ENCODE measurements at places on chromosomes 2 and 18.
A peak's percentile ranks its signal among the peaks of the same experiment; 100 is the strongest.

DNA sequence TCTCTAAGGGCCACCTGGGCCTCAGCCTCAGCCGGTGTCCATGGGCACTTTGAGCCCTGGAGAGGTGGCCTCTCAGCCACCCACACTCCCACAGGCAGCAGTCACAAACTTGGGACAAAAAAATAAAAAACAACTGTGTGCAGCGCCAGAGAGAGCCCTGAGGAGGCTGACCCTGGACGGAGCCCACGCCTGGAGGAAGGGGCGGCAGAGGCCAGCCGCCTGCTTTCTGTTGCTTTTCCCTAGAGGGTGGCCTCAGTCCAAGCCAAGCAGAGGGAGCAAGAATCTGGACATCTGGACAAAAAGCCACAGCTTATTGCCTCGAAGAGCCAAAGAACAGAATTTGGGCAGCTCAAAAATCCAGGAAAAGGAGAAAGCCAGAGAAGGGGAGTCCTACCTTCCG, 43.3 kb upstream of the LDLRAD4 start:
- DNase-seq, result no peak
- no peak overlapping the region for H3K4me3 ChIP-seq
- H3K27ac ChIP-seq, result no peak overlapping the region

- no peak for DNase-seq
- no peaks in the 10 kb centered on the region for H3K36me3 ChIP-seq
- H3K27ac ChIP-seq, result no peak overlapping the region
Observed at GRCh38 chr2:225842939-225843338, 443.4 kb downstream of the NYAP2 start.

DNA sequence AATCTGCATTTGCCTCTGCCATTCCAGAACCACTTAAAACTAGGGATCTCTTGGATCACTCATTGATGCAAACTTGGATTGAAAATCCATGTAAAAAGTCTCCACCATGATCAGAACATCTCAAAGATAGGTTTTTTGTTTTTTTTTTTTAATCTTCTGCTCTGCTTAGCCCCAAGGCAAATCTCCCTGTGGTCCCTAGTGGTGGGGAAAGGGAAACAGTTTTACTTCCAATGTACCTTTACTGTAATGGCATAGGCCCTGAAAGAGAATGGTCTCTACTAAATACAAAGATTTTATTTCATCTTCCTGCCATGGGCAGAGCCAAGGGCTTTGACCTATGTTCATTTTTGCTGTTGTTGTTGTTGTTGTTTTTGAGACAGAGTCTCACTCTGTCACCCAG, 78.4 kb downstream of the KANSL1L start:
- no peaks in the 10 kb centered on the region for H3K4me1 ChIP-seq
- H3K4me3 ChIP-seq, result no peak overlapping the region
- no peak for DNase-seq
- H3K27me3 ChIP-seq, result no peaks in the 10 kb centered on the region
- no peak overlapping the region for H3K27ac ChIP-seq

- no peaks in the 10 kb centered on the region for H3K27me3 ChIP-seq
- no peaks in the 10 kb centered on the region for H3K36me3 ChIP-seq
- DNase-seq, result peak; percentile 49
- H3K27ac ChIP-seq, result no peak overlapping the region
- H3K4me1 ChIP-seq, result no peaks in the 10 kb centered on the region
Observed at GRCh38 chr2:109736177-109736827, 57.8 kb upstream of the RGPD5 start.

DNA sequence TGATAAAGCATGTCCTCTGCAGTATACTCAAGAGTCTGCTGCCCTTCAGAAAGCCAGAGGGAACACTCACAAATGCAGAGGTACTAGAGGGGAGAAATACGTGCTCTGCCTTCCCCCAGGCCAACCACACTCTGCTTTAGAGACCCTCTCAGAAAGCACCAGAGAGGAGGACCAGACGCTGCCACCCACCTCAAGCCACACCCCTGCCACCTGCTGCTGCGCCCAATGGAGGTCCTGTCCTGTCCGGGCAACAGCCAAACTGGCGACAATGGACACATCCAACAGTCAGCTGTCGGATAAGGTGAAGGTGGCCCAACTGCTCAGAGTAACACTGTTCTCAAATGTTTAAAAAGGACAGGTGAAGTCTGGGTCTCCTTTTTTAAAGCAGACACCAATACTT, 44.6 kb downstream of the FAM168B start:
- DNase-seq, result no peak
- H3K4me3 ChIP-seq, result no peak overlapping the region
- H3K36me3 ChIP-seq, result 0 out of 2 replicates have a peak, but pooled peaks cover 3% of the 10 kb centered on the region
- H3K27ac ChIP-seq, result no peak overlapping the region
- H3K27me3 ChIP-seq, result no peaks in the 10 kb centered on the region

DNA sequence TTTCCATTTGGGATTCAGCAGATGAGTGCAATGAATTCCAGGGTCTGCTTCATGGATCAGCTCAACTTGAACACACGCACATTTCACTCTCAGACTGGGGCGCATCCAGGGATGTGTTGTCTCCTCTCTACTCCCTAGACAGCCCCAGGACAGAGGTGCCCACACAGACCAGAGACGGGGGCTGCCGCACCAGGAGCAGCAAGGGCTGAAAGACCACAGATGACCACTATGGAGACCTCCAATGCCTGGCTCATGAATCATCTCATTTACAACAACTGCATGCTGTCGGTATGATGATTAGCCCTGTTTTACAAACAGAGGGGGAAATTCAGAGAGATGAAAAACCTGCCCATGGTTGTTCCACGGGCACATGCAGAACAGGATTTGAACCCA, 63.1 kb downstream of the CYP26B1 start:
- no peak for DNase-seq
- H3K27me3 ChIP-seq, result no peaks in the 10 kb centered on the region
- H3K4me1 ChIP-seq, result no peaks in the 10 kb centered on the region

All from MM.1S (cell line).